Endothelial cell (in vitro differentiated cells): ENCODE measurements at places on chromosomes 3 and 15.

GRCh38 chr3:143840636-143841035, 7.6 kb downstream of the SLC9A9 start:
- DNase-seq: no peak

GRCh38 chr3:51004235-51004634, 329.5 kb downstream of the DOCK3 start:
- DNase-seq: no peak

DNA sequence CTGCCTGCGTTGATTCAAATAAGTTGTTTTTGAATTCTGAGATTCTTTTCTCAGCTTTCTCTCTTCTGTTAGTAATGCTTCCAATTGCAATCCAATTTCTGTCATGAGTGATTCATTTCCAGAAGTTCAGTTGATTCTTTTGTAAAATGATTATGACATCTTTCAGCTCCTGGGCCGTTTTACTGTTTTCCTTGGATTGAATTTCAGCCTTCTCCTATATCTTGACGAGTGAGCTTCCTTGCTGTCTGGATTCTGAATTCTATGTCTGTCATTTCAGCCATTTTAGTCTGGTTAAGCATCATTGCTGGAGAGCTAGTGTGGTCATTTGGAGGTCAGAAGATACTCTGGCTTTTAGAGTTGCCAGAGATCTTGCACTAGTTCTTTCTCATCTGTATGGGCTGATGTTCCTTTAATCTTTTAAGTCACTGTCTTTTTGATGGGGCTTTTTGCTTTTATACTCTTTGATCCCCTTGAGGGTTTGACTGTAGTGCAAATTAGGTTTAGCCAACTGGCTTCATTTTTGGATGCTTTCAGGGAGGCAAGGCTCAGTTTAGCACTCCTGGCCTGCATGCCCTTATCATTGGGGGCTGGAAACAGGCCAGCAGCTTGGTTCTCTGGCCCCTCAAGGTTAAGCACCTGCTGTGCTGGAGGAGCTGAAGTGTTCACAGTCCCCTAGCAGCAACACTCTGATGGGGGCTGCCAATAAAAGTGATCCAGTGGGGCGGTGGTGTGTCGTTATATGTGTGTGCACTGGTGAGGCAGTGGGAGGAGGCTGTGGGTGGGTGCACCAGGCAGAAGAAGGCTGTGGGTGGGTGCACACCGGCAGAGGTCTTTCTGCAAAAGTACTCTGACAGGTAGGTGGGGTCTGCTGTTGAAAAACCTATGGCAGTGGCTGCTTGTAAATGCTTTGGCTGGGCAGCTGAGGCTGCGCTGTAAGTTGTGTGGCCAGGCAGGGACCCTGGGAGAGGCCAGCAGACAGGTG, 51.2 kb downstream of the MCTP2 start:
- no peak for DNase-seq

DNA sequence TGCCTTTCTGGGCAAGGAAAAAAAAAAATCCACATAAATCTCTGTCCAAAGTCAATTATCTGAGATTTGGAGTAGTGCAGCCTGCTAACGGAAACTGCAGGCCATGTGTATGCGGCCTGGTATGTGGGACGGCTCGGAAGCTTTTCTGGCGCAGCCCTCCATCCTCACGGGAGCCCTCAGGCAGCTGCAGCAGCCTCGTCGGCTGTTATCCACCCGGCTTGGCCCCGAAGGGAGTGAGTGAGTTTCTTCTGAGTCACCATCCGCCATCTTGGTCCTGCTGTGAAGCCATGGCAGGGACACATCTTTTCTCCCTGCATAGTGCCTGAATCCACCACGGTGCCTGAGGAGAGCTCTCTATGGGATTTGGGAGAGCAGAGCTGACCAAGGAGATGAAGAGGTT, 62.8 kb downstream of the POLR2M start:
- DNase-seq: no peak

DNA sequence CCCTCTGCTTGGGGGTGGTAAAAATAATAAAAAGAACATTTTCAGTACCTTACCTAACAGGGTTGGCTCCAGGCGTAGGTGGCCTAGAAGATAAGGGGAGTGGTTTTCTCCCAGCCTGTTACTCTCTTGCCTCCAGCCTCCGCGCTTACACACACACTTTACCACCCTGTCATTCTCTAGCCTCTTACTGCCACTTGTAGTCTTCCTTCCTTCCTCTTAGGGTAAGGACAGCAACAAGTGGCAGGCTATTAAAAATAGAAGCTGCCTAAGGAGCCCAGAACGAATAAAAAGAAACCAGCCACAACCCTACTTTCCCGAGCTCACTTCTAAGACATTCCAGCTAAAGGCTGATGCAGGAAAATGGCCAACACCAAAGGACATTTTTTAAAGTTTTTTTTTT, 9.6 kb upstream of the LIPH start:
- DNase-seq: no peak

DNA sequence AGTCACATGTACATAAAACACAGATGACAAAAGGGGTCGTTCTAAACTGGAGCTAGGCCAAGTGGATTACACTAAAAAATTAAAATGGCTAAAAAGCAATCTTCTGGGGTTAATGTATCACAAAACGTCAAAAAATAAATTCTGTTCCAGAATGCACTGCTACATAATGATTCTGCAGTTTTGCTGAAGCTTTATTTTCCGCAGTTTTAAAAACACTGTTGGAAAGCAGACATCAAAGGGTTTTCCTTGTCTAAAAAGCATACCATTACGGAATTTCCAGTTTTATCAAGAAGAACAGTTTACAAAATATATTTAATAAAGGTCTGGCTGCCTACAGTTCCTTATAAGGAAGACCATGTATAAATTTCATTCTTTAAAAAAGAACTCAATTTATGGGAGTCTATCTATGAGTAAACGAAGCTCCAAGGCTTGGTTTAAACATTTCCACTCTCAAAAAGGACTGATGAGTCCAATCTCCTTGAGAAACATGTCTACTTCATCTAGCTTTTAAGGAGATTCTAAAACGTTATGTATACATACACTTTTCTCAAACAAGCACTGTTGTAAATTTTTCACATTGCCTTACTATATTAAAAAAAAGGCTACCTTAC, 1.3 kb downstream of the DMXL2 start:
- no peak for DNase-seq

- no peak for DNase-seq
Measured at GRCh38 chr3:51796854-51797253, 17.8 kb upstream of the IQCF6 start.

DNA sequence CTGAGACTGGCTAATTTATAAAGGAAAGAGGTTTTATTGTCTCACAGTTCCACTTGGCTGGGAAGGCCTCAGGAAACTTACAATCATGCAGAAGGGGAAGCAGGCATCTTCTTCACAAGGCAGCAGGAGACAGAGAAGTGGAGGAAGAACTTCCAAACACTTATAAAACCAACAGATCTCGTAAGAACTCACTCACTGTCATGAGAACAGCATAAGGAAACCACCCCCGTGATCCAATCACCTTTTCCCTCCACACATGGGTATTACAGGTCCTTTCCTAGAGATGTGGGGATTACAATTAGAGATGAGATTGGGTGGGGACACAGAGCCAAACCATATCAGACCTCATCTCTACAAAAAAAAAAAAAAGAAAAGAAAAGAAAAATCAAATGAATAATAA, 25.7 kb downstream of the CGGBP1 start:
- no peak for DNase-seq

GRCh38 chr3:88191872-88192409, 42.2 kb downstream of the C3orf38 start:
- DNase-seq: no peak

GRCh38 chr15:85540085-85540797, 159.8 kb downstream of the AKAP13 start:
- DNase-seq: no peak

- DNase-seq: no peak
Measured at GRCh38 chr3:113684271-113684819, 12.1 kb downstream of the USF3 start.

DNA sequence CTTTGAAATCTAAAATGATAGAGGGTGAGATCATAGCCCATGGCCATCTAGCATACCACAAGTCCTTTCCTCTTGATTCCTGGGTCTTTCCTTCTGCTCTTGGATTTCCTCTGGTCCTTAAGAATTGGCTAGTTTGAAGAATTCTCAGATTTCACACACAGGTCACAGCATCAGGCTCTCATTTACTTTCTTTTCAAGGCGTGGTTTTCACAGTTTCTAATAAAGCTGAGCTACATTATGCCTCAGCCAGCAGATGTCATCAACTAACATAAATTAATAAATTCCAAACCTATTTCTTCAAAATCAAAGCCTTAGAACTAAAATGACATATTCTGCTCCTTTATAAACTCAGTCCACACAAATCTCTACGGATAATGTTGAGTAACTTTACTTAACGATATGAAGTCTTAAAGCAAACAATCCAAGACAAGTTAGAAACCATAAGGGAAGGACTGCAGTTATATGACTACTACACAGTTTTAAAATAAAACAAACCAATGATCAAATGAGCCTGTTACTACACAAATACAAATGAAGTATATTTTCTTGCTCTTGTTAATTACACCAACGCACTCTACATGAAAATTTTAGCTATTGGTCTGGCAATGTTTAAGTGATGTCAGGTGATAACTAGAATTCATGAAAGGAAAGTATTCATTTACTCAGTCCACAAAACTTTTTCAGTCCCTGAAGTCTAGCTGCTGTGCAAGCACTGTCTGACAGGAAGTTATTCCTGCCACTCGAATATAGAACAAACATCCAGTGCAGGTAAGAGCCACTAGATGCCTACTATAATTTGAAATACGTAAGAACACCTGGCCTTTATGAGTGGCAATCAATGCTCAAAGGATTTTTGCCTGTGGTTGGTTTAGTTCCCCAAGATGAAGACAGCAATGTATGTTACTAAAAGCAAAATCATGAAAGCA, 9.2 kb downstream of the CCDC14 start:
- no peak for DNase-seq

GRCh38 chr3:151789853-151790463, 24.0 kb upstream of the AADAC start:
- no peak for DNase-seq

DNA sequence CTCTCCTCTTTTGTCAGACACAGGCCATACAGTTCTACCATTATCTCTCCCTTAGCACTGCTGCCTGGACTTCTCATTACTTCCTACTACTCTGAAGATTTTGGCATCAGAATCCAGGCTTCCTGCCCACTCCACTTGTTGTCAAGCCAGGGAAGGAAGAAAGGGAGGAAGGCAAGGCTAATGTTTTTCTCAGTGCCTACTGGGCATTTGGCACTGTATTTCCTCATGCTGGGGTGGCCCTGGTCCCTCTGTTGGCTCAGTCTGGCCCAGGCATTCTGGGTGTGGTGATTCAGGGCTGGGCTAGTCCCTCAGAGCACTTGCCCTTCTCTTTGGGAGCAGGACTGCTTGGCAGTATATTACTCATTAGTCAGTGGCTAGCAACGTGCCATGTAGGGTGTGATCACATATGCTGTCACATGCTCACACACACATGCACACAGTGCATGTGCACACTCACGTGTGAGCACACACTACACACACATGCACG, 52.9 kb downstream of the BSN start:
- DNase-seq: no peak

DNA sequence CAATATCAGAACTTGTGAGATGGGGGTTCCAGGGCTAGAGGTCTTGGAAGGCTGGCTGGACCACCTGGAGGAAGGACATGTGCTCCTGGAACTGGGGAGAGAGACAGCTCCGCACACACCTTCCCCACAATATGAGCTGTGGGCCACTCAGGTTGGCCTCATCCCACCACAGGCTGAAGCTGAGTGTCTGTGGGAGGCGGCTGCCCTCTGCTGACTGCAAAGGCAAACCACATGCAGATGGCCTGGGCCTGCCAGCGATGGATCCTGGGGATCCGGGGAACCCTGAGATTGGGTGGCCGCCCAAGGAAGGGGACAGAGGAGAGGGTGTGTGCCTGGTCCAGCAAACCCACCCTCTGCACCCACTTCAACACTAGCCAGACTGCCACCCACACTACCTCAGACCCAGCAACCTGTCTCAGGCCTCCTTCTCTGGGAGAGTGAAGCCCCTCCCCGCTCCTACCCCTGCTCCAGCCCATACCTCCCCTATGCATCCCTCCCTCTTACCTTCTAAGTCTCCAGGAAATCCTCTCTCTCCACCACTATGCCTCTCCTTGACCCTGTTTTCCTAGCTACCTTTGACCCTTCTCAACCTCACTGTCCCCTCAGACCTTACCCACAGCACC, 44.8 kb downstream of the CYP11A1 start:
- DNase-seq: peak; percentile 75

DNA sequence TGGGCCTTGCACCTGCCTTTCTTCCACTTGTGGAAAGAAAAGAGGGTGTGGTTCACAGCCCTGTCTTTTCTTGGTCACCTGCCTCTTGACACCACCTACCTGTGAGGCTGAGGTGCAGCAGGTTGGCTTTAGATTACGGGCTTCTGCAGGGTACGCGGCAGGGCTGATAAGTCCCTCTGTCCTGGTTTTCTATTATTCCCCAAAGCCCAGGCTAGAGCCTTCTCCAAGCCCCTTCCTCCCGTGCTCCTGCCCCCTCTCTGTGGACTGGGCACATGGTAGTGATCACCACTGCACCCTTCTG, 44.8 kb upstream of the HACD2 start:
- DNase-seq: no peak

DNA sequence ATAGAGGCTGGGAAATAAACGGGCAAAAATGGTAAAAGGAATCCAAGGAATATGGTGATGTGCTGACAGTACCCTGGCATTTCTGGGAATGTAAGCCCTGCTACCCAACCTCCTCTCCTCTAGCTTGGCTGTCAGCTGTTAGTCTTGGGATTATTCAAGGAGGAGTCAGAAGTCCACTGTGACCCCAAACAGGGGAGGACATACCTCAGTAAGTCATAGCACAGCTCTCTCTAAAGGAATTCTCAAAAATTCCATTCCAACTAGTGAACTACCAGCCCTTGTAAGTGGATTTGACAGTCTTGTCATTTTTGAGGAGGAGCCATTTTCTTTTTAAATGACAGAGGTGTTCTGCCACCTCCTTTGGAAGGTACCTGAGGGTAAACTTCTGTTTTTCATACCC, 207.5 kb downstream of the PDCD6IP start:
- DNase-seq: no peak

GRCh38 chr15:67573194-67573593, 30.7 kb downstream of the MAP2K5 start:
- DNase-seq: no peak

DNA sequence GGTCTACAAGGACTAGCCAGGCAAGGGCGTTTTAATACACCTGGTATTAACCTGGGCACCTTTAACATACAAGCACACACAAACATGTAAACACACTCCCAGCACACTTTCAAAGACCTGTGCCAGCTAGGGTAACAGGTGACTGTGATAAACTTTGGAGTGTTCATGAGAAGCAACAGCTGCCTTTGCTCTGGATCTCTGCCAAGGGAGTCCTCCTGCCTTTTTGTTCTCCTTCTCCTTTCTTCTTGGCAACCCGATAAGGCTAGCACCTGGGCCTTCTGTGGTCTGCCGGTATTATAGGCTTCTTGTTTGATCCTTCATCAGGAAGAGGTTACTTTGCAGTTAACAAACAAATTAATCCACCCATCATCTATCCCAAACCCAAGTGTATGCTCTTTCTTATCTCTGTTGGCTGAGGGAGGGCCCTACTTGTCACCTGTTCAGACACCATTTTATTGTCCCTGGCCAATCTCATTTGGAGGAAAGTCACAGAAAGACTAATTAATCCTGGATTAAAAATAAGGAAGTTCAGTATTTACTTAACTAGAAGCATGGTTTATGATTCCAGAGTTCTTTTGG, at the start of gene RETNLB:
Gene RETNLB (minus strand): TSS at position 7 of the 579 bp plus-strand sequence. CDS start 225 bp downstream, outside the sequence.
- DNase-seq: no peak
